ENCODE measurements at places on chromosomes 6 and 20. TPM values are rescaled to one million over a fixed set of nuclear protein-coding genes. Genes with fewer than 3 reads are reported as not detected.

The CST2 gene
- not detected for total RNA-seq

GRCh38 chr6:95804847-95805541, 210.8 kb upstream of the FUT9 start:
- DNase-seq: no peak
- H3K27me3 ChIP-seq: peaks cover 3% of the 10 kb centered on the region
- no peak overlapping the region for H3K4me3 ChIP-seq
- no peaks in the 10 kb centered on the region for H3K36me3 ChIP-seq
- H3K27ac ChIP-seq: no peak overlapping the region

The LRRC73 gene
- 0.54 TPM for total RNA-seq

The STMN3 gene
- 17.8 TPM for total RNA-seq

The CHRNA4 gene
- total RNA-seq: not detected

GRCh38 chr20:1417273-1417672, 24.4 kb upstream of the FKBP1A start:
- no peak overlapping the region for H3K27ac ChIP-seq
- no peak overlapping the region for H3K4me3 ChIP-seq
- no peak for DNase-seq
- H3K4me1 ChIP-seq: no peaks in the 10 kb centered on the region

DNA sequence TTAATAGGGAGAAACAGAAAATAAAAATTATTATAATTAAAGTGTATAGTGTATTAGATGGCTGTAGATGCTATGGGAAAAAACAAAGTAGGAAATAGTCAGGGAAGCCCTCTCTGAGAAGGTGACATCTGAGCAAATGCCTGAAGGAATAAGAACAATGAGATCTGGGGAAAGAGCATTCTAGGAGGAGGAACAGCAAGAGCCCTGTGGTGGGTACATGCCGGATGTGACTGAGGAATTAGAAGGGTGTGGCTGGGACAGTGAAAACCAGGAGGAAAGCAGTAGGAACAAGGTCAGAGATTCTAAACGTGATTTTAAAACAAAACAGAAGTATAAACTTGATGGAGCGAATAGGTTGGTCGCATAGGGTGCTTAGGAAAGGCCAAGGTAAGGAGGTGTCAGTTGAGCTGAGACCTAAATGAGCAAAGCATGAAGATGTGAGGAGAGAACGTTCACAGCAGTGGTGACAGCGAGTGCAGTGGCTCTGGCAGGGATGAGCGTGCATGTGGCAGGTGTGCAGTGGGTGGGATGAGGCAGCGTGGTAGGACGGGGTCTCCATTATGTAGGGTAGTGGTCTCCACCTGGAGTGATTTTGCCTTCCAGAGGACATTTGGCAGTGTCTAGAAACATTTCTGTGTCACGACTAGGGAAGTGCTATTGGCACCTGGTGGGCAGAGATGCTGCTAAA, 97.1 kb upstream of the MRPS10 start:
- no peak for DNase-seq
- H3K4me3 ChIP-seq: no peak overlapping the region
- H3K4me1 ChIP-seq: peaks cover 17% of the 10 kb centered on the region
- no peaks in the 10 kb centered on the region for H3K27me3 ChIP-seq
- no peak overlapping the region for H3K27ac ChIP-seq

- no peak overlapping the region for H3K4me3 ChIP-seq
- H3K27me3 ChIP-seq: no peaks in the 10 kb centered on the region
- H3K27ac ChIP-seq: no peak overlapping the region
- H3K4me1 ChIP-seq: no peaks in the 10 kb centered on the region
These were observed 7.3 kb upstream of the BPIFA2 start for GRCh38 chr20:33160681-33161080.

GRCh38 chr6:1364791-1365190, 24.6 kb upstream of the FOXF2 start:
- no peaks in the 10 kb centered on the region for H3K27me3 ChIP-seq
- H3K4me3 ChIP-seq: no peak overlapping the region
- no peaks in the 10 kb centered on the region for H3K4me1 ChIP-seq
- H3K27ac ChIP-seq: no peak overlapping the region
- H3K36me3 ChIP-seq: no peaks in the 10 kb centered on the region

The HEY2 gene
- total RNA-seq: 26.5 TPM

The VWA7 gene
- 0.78 TPM for total RNA-seq

The HRH3 gene
- not detected for total RNA-seq

The MKKS gene
- 11.4 TPM for total RNA-seq

- H3K4me3 ChIP-seq: no peak overlapping the region
- no peaks in the 10 kb centered on the region for H3K4me1 ChIP-seq
- no peak for DNase-seq
- H3K27me3 ChIP-seq: no peaks in the 10 kb centered on the region
- no peaks in the 10 kb centered on the region for H3K36me3 ChIP-seq
These were observed 60.9 kb upstream of the KCNQ5 start for GRCh38 chr6:72560721-72561593.

The DXO gene
- 45.4 TPM for total RNA-seq

- DNase-seq: no peak
- no peaks in the 10 kb centered on the region for H3K36me3 ChIP-seq
- no peaks in the 10 kb centered on the region for H3K27me3 ChIP-seq
- H3K4me1 ChIP-seq: no peaks in the 10 kb centered on the region
- no peak overlapping the region for H3K27ac ChIP-seq
These were observed 155.1 kb upstream of the MLIP start for GRCh38 chr6:53956068-53956711.

DNA sequence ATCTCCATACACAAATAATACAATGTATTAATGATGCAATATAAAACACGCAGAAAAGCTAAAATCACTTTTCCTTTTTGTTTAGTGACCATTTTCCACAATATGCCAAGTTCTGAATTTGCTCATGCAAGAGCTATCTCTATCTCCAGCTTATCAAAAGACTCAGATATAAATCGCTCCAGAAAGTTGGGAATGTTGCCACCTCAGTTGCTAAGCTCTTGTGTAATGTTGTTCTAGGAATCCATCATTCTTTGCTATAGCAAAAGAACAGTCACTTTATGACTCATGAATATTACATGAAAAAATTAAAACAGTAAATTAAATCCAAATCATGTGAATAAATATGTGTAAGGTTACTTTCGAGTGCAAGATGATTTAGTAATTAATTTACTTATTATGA, 8.7 kb downstream of the PLAGL1 start:
- H3K27ac ChIP-seq: no peak overlapping the region
- H3K36me3 ChIP-seq: no peaks in the 10 kb centered on the region
- no peaks in the 10 kb centered on the region for H3K4me1 ChIP-seq
- no peaks in the 10 kb centered on the region for H3K27me3 ChIP-seq

The DNAH8 gene
- total RNA-seq: not detected

DNA sequence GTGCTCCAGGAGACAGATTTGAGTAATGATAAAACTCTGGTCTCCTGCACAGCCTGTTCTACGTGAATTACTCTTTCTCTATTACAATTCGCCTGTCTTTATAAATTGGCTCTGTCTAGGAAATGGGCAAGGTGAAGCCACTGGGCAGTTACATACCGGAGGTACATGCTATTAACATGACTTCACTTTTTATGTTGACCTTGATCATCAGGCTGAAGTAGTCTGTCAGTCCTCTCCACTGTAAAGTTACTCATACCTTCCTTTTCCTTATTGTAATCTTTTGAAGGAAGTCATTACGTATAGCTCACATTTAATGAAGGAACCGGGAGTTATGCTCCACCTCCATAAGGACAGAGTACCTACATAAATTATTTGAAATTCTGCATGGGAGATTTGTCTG, 19.9 kb upstream of the KHDC1 start:
- no peaks in the 10 kb centered on the region for H3K36me3 ChIP-seq
- no peaks in the 10 kb centered on the region for H3K27me3 ChIP-seq
- no peak overlapping the region for H3K27ac ChIP-seq
- H3K4me1 ChIP-seq: no peaks in the 10 kb centered on the region
- DNase-seq: no peak

The CDSN gene
- 1.6 TPM for total RNA-seq

GRCh38 chr6:81697559-81697958, 54.9 kb downstream of the TENT5A start:
- no peaks in the 10 kb centered on the region for H3K36me3 ChIP-seq
- no peak overlapping the region for H3K27ac ChIP-seq
- H3K27me3 ChIP-seq: no peaks in the 10 kb centered on the region
- DNase-seq: no peak
- H3K4me3 ChIP-seq: no peak overlapping the region

- H3K27ac ChIP-seq: no peak overlapping the region
- DNase-seq: no peak
- H3K27me3 ChIP-seq: no peaks in the 10 kb centered on the region
- H3K36me3 ChIP-seq: no peaks in the 10 kb centered on the region
- H3K4me3 ChIP-seq: no peak overlapping the region
- peaks cover 17% of the 10 kb centered on the region for H3K4me1 ChIP-seq
These were observed 212.5 kb upstream of the ECI2 start for GRCh38 chr6:4347877-4348276.

The NRN1 gene
- 5.0 TPM for total RNA-seq

DNA sequence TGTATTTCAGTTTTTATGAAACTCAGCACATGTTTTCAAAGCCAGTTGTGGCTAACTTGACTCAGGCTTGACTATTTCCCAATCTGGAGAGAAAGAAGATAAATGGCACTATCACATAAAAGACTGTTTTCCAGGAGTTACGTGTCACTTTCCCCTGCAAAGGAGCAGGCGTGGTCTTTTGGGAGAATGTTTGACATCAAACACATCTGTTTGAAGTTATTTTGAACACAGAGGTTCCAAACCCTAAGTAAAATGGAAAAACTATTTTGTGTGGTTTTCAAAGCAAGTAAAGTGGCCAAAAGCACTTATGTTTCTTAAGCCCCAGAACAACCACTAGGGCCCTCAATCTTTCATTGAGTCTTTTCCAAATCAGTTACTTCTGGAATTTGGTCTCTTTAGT, 89.7 kb downstream of the FOXF2 start:
- DNase-seq: no peak
- H3K36me3 ChIP-seq: no peaks in the 10 kb centered on the region
- no peaks in the 10 kb centered on the region for H3K27me3 ChIP-seq
- H3K4me3 ChIP-seq: no peak overlapping the region
- no peak overlapping the region for H3K27ac ChIP-seq

DNA sequence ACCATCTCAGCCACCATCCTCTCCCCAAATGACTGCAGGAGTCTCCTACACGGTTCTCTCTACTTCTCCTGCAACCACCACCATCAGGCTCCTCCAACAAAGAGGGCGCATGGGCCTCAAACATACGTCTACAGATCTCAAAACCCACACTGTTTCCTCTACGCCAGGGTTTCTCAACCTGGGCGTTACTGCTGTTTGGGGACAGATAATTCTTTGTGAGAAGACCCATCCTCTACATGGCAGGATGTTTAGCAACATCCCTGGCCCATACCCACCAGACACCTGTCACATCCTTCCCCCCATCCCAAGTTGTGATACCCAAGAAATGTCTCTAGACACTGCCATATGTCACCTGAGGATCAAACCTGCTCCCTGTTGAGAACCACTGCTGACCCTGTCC, 45.0 kb downstream of the ELMO2 start:
- peaks cover 63% of the 10 kb centered on the region for H3K4me1 ChIP-seq
- no peak overlapping the region for H3K27ac ChIP-seq
- no peaks in the 10 kb centered on the region for H3K27me3 ChIP-seq
- peaks cover 4% of the 10 kb centered on the region for H3K36me3 ChIP-seq
- no peak overlapping the region for H3K4me3 ChIP-seq

- H3K4me3 ChIP-seq: no peak overlapping the region
- no peak for DNase-seq
- H3K4me1 ChIP-seq: peaks cover 4% of the 10 kb centered on the region
- no peaks in the 10 kb centered on the region for H3K36me3 ChIP-seq
These were observed 35.8 kb upstream of the TPD52L1 start for GRCh38 chr6:125117818-125118217.

GRCh38 chr6:142478117-142478516, 176.3 kb downstream of the ADGRG6 start:
- no peaks in the 10 kb centered on the region for H3K27me3 ChIP-seq
- DNase-seq: no peak
- H3K36me3 ChIP-seq: no peaks in the 10 kb centered on the region
- no peak overlapping the region for H3K27ac ChIP-seq

DNA sequence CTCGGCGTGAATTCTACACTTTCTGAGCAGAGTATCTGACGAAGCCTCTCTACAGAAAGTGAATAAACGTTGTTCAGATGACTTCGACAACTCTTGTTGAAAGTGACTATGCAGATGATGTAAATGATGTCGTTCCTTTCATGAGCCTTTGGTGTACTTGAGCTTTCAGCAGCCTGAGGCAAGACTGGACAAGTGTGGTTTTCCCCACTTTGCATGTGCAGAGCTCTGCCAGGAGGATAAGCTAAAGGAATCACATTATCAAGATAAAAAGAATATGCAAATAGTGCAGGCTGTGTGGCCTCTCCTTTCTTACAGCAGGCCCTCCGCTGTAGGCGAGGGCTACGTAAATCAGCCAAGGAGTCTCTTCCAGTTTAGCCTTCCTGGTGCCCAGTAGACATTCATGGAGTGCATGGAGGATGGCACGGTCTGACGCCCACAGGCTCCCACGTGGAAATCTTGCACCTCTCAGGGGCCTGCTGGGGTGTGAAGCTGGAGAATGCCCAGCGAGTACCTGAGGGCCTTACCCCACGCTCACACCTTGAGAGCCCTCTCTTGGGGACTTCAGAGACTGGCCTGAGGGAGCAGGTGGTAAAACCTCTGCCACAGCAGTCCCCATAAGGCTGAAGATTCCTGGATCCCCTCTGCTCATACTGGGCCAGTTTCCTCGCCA, 54.9 kb downstream of the RPP40 start:
- H3K4me3 ChIP-seq: no peak overlapping the region
- no peaks in the 10 kb centered on the region for H3K4me1 ChIP-seq
- H3K36me3 ChIP-seq: peaks cover 34% of the 10 kb centered on the region
- no peak overlapping the region for H3K27ac ChIP-seq

The PLCB4 gene
- 15.3 TPM for total RNA-seq

DNA sequence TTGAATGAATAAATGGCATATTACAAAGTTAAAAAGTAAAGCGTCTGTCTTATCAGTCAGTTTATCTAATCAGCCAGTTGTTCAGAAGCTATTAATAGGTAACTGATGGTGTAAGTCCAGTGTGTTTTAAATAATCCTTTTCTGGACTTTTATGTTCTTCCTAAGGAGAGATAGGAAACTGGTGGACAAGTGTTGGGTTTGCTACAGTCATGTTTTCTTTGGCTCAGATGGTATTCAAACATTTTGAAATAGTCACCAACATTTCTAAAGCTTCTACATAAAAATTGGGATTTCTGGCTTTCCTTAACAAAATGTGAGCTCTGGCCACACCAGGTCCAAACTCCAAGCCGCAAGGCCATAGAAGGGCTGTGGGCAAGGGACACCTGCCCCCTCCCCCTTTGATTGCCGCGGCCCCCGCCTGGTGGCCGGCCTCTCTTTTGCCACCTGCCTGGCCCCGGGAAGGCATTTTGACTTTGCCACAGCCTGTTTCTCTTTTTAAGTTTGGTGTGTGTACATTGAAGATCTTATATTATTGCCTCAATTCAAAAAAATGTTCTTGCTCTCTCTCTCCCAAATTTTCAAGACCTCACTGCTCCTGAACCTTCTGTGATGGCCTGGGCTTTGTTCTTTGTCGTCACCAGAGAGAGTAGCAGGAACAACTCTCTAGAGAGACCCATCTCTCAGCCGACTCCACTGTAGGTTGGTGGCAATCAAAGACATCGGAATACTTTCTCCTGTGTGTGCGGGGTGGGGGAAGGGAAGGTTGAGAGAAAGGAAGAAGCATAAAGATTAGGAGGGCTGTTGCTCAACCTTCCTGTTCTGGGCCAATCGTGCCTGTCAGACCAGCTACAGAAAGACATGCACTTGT, 84.0 kb upstream of the ZNF217 start:
- H3K4me3 ChIP-seq: no peak overlapping the region
- H3K4me1 ChIP-seq: peaks cover 3% of the 10 kb centered on the region
- no peak for DNase-seq
- no peaks in the 10 kb centered on the region for H3K36me3 ChIP-seq

- peaks cover 42% of the 10 kb centered on the region for H3K4me1 ChIP-seq
- no peak overlapping the region for H3K4me3 ChIP-seq
- H3K27me3 ChIP-seq: no peaks in the 10 kb centered on the region
These were observed 220.7 kb downstream of the UST start for GRCh38 chr6:148967541-148967956.

Measured in thoracic aorta (tissue), 2 donors.